ENCODE measurements at places on chromosomes 13 and 19.

GRCh38 chr19:8251025-8251472 is 41.9 kb downstream of the CERS4 start:
- peak; percentile 92 for DNase-seq
- peak overlapping the region; percentile 40 for H3K27ac ChIP-seq
- peaks cover 13% of the 10 kb centered on the region for H3K36me3 ChIP-seq
- no peaks in the 10 kb centered on the region for H3K27me3 ChIP-seq
- no peak overlapping the region for H3K4me3 ChIP-seq

DNA sequence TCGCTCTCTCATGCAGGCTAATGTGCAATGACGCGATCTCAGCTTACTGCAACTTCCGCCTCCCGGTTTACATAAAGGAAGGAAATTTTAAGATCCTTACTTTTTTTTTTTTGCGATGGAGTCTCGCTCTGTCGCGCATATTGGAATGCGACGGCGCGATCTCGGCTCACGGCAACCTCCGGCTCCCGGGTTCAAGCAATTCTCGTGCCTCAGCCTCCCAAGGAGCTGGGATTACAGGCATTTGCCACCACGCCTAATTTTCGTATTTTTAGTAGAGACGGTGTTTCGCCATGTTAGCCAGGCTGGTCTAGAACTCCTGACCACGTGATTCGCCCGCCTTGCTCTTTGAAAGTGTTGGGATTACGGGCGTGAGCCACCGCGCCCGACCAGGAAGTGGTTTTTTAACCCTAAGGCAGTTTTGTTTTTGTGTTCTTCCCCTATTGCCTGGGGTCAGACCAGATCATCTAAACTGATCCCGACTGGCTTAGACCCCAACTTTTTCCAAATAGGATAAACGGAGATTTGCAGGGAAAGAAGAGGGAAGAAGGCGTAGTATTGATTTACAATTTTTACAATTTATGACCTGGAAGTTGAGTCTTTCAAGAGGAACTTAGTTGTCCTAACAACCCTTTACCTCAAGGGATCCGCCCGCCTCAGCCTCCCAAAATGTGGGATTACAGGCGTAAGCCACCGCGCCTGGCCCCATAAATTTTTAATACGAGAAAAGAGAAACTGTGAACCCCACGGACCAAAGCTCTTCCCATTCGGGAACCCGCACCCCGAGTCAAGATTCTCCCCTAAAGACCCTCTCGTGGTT is 142.0 kb downstream of the ZNF737 start:
- peaks cover 5% of the 10 kb centered on the region for H3K4me1 ChIP-seq
- H3K27me3 ChIP-seq: no peaks in the 10 kb centered on the region
- H3K4me3 ChIP-seq: peak overlapping the region; percentile 67
- H3K27ac ChIP-seq: peak overlapping the region; percentile 90
- DNase-seq: no peak

- no peak overlapping the region for H3K4me3 ChIP-seq
- H3K27me3 ChIP-seq: no peaks in the 10 kb centered on the region
- no peak overlapping the region for H3K27ac ChIP-seq
- no peaks in the 10 kb centered on the region for H3K4me1 ChIP-seq
Measured at GRCh38 chr13:79228972-79229371, 177.1 kb downstream of the RBM26 start.

DNA sequence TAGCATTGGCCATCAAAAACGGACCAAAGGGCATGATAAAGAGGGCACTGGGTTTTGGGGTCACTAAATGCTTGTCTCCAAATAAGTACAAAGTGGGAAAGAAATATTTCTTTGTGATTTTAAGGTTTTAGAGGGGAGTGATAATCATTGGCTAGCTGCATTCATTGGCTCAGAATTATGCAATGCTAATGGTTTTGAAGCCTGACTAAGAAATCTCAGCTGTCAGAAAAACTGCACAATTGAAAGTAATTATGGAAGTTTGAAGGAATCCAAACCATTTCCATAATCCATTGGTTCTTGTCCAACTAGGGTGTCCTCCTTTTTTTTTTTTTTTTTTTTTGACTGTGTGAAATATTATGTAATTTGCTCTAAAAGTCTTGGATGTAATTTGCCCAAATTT is 88.2 kb upstream of the ARGLU1 start:
- no peak overlapping the region for H3K4me3 ChIP-seq
- H3K27ac ChIP-seq: no peak overlapping the region
- no peak for DNase-seq
- H3K27me3 ChIP-seq: no peaks in the 10 kb centered on the region

DNA sequence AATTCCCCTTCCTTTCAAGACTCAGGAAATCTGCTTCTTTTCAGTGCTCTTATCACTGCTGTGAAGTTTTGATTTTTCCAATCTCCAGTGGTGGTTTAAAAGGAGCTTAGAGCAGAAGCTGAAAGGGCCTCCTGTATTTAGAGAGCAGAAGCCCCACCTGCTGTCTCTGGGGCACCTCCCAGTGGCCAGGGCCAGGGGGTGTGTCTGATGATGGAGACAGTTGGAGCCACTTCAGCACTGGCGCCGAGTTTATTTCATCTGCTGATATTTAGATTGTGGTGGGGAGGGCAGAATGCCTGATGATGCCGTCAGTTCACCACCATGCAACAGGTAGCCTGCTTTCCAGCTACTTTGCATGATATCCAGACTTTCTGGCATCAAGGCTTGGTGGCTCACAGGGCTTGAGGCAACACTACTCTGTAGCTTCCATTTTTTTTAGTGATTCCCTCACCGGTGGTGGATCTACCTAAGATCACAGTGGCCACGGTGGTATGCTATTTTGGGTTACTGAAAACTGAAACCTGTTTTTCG is 371.9 kb downstream of the KCNRG start:
- no peaks in the 10 kb centered on the region for H3K27me3 ChIP-seq
- H3K4me3 ChIP-seq: no peak overlapping the region
- H3K36me3 ChIP-seq: no peaks in the 10 kb centered on the region
- peak; percentile 89 for DNase-seq
- peak overlapping the region; percentile 3 for H3K27ac ChIP-seq
- peaks cover 6% of the 10 kb centered on the region for H3K4me1 ChIP-seq

DNA sequence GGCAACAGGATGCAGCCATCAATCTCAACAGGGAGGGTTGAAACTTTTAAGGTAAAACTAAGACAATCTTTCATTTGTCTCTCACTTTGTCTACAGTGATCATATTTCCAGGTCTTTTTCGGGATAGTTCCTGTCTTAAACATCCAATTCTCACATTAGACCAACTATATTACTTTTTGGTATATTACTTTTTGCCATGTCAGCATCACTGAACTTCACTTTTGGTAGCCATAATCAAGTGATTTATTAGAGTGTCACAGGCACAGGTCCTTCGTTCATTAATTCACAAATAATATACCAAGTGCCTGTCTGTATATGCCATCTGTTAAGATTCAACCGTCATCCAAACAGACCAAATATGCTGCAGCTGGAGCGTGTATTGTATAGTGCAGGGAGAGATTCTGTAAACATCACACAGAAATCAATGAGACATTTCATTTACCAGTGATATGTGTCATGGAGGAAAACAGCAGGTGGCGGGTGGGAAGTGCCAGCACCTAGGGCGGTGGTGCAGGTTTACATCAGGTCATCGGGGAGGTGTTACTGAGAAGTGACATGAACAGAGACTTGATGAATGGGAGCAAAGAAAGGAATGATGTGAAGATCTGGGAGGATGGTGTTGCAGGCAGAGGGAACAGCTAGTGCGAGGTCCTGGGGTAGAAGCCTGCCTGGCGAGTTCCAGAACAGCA is 24.9 kb downstream of the ARHGEF7 start:
- H3K27ac ChIP-seq: no peak overlapping the region
- H3K36me3 ChIP-seq: no peaks in the 10 kb centered on the region
- no peak overlapping the region for H3K4me3 ChIP-seq
- DNase-seq: no peak
- H3K27me3 ChIP-seq: no peaks in the 10 kb centered on the region

- H3K36me3 ChIP-seq: no peaks in the 10 kb centered on the region
- DNase-seq: no peak
- no peak overlapping the region for H3K27ac ChIP-seq
Measured at GRCh38 chr19:31639306-31639705, 290.1 kb upstream of the TSHZ3 start.

DNA sequence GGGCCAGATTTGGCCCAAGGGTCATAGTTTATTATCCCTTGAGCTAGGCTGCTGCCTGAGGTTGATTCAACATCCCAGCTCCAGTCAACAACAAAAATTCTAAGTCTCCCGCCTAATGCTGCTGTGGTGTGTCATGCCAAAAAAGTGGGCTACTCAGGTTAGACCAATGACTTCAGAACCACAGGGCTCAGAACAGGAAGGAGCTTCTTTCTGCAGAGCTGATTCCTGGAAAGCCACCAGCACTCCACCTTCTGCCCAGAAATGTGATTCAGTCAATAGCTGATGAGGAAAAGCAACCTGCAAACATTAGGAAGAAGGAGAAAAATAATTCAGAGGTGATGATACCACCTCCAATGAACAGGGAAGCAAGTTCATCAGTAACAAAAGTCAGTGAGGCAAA is 56.1 kb upstream of the SERPINE3 start:
- peaks cover 18% of the 10 kb centered on the region for H3K4me1 ChIP-seq

DNA sequence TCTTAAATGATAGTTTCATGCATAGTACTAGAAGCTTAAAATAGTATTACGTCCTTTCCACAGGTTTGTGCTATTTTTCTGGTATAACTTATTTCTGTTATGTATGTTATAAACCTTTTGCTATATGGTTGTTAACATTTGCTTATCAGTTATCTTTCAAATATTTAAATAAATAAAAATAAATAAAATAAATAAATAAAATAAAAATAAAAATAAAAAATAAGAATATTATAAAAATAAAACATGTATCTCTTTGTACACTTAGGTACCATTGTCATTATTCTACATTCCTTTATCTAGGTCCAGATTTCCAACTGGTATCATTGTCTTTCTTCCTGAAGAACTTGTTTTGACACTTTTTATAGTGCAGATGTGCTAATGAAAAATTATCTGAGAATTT is 1310.4 kb upstream of the SLC10A2 start:
- H3K27ac ChIP-seq: no peak overlapping the region
- no peak overlapping the region for H3K4me3 ChIP-seq
- no peaks in the 10 kb centered on the region for H3K4me1 ChIP-seq

DNA sequence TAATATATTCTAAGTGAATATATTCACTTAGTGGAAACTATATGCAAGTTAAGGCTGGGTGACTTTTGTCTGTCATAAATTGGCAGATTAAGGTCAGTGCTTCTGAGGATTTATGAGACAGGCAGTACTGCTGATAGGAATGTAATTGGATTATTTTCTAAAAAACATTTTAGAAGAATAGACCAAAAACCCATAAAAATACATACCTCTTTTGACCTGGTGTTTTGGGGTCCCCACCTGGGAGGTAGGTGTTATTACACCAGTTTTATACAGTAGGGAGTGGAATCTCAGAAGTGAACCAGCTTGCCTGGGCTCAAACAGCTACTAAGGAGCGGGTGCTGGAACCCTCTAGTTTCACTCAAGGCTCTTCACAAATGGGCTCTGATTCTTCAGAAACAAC is 25.3 kb downstream of the COG3 start:
- H3K4me1 ChIP-seq: no peaks in the 10 kb centered on the region
- peaks cover 70% of the 10 kb centered on the region for H3K36me3 ChIP-seq
- H3K4me3 ChIP-seq: no peak overlapping the region
- H3K27ac ChIP-seq: no peak overlapping the region
- no peaks in the 10 kb centered on the region for H3K27me3 ChIP-seq

DNA sequence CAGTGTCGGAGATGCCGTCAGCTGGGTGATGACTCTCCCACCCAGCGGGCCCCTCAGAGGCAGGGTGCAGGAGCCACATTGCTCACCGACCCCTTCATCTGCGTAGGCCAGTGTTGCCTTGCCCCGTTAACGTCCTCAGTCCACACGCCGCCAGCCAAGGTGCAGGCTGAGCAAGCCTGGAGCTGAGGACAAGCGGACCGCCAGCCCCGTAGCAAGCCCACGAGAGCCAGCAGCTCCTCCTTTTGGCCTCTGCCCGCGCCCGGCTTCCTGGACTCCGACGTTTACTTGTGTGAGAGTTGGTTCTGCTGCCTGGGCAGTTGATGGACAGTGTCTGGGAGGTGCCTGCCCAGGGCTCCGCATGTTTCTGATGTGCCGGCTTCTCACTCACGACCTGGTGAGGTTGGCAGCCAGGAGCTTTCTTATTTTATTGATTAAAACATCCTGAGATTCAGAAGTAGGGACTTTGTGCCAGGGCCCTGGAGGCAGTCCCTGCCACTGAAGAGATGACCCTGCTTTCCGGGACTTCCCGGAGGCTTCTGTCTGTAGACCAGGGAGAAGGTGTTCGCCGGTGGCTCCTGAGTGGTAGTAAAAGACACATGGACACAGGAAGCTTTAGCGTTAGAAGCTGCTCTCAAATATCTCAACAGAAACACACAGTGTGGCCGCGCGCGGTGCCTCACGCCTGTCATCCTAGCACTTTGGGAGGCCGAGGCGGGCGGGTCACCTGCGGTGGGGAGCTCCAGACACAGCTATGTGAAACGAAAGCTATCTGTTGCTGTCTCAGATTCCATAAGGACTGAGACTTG is 5.8 kb downstream of the DAZAP1 start:
- no peak overlapping the region for H3K4me3 ChIP-seq
- H3K36me3 ChIP-seq: peaks cover 30% of the 10 kb centered on the region
- H3K27ac ChIP-seq: no peak overlapping the region
- H3K27me3 ChIP-seq: no peaks in the 10 kb centered on the region

DNA sequence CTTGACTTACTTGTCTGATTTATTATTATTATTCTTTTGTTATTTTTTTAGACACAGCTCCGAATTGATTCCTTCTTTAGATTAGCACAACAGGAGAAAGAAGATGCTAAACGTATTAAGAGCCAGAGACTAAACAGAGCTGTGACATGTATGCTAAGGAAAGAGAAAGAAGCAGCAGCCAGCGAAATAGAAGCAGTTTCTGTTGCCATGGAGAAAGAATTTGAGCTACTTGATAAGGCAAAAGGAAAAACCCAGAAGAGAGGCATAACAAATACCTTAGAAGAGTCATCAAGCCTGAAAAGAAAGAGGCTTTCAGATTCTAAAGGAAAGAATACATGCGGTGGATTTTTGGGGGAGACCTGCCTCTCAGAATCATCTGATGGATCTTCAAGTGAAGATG is 29.4 kb downstream of the ERCC5 start:
- peaks cover 17% of the 10 kb centered on the region for H3K4me1 ChIP-seq
- H3K36me3 ChIP-seq: peaks cover 21% of the 10 kb centered on the region
- no peak overlapping the region for H3K27ac ChIP-seq
- H3K4me3 ChIP-seq: no peak overlapping the region

GRCh38 chr13:36630181-36630803 is 43.5 kb upstream of the SERTM1 start:
- H3K36me3 ChIP-seq: no peaks in the 10 kb centered on the region
- no peak overlapping the region for H3K27ac ChIP-seq

- H3K4me3 ChIP-seq: no peak overlapping the region
- no peaks in the 10 kb centered on the region for H3K4me1 ChIP-seq
- H3K27ac ChIP-seq: no peak overlapping the region
- H3K36me3 ChIP-seq: no peaks in the 10 kb centered on the region
- no peaks in the 10 kb centered on the region for H3K27me3 ChIP-seq
Measured at GRCh38 chr13:67299751-67300150, 69.6 kb upstream of the PCDH9 start.

- H3K36me3 ChIP-seq: no peaks in the 10 kb centered on the region
- DNase-seq: no peak
- no peak overlapping the region for H3K4me3 ChIP-seq
- no peak overlapping the region for H3K27ac ChIP-seq
- H3K4me1 ChIP-seq: no peaks in the 10 kb centered on the region
Measured at GRCh38 chr13:34913040-34913439, 29.0 kb upstream of the NBEA start.

All from esophagus muscularis mucosa (tissue), 4 donors.